ENCODE measurements at places on chromosomes 2 and 18. TPM values are rescaled to one million over a fixed set of nuclear protein-coding genes. Genes with fewer than 3 reads are reported as not detected.

The ACADL gene
- 0.11 TPM for total RNA-seq

The MRPS5 gene
- 54.9 TPM for total RNA-seq

The ADRA2B gene
- total RNA-seq = not detected

The CYP27C1 gene
- not detected for total RNA-seq

The CRACDL gene
- not detected for total RNA-seq

The TUBA3E gene
- total RNA-seq = not detected

The RAB17 gene
- total RNA-seq = 0.12 TPM

The PLGLB2 gene
- total RNA-seq = 2.1 TPM

The ZBTB7C gene
- total RNA-seq = not detected

The SKA1 gene
- total RNA-seq = 9.9 TPM

Data from uterine smooth muscle cell (primary cell).